ENCODE measurements at places on chromosomes 13 and 19.

- peak; percentile 86 for DNase-seq
These were observed at the start of gene ZNF473 for GRCh38 chr19:50025794-50026549. Gene ZNF473, plus strand, starts transcription at chr19:50026005. Its CDS starts 5,078 bp downstream, at chr19:50031083.

DNA sequence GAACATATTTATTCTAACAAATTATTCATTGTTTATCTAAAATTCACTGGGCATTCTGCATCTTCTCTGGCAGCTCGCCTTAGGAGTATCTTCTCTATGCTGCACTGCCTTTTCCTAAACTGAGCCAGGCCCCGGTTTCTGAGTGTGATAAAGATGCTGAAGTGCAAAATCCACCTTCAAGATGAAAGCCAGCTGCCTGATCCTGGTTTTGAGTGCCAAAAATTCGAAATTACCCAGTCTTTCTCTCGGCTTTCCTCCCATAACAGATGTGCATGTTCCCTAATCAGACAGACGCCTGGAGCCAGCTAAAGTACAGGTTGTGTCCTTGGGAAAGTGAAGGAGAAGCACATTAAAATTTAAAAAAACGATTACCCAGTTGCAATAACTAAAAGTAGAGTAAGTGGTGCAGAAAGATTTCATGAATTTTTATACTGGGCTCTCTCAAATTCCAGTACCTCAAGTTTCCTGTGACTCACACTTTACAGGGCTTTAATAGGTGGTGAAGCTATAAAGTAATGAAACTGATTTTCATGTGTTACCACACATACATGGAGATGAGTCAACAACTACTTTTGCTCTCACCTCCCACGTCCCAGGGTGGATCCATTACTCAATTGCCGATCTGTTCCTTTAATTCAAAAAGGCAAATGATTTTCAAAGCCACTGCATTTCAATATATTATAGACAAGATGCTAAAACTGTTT, 65.0 kb upstream of the GTF2F2 start:
- DNase-seq = peak; percentile 12

GRCh38 chr13:102441085-102441484, 39.2 kb upstream of the FGF14 start:
- no peak for DNase-seq

GRCh38 chr19:13121551-13122274, 3.6 kb downstream of the NACC1 start:
- DNase-seq = no peak

- DNase-seq = no peak
These were observed 172.2 kb downstream of the KCNRG start for GRCh38 chr13:50187352-50188029.

DNA sequence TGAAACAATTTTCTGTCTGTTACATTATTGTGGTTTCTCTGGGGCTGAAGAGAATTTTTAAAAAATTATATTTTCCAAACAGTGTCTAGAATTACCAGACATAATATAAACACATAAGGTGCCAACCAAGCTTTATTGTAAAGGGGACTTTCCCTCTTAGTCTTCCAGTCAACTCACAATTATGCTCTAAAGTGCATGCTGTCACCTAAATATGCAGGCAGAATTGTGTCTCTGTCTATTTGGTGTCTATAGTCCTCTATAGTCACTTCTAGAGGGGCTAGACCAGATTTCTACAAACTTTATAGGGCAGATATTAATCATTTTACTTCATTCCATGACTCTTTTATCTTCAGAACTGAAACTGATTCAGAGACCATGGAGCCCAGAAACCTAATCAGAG, 12.8 kb downstream of the ZNF254 start:
- DNase-seq = no peak

DNA sequence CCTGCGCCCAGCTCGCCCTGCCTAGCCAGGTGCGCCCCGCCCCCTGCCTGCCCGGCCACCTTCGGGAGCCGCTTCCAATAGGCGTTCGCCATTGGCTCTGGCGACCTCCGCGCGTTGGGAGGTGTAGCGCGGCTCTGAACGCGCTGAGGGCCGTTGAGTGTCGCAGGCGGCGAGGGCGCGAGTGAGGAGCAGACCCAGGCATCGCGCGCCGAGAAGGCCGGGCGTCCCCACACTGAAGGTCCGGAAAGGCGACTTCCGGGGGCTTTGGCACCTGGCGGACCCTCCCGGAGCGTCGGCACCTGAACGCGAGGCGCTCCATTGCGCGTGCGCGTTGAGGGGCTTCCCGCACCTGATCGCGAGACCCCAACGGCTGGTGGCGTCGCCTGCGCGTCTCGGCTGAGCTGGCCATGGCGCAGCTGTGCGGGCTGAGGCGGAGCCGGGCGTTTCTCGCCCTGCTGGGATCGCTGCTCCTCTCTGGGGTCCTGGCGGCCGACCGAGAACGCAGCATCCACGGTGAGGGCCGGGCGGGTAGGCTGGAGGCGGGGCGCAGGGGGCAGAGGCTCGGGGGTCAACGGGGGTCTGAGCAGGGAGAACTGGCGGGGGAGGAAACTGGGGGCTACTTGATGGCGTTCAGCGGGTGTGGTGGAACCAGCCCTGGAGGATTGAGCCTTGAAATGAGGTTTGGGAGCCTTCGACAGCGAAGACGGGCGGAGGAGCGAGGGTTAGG, at the start of gene SPINT2:
Gene SPINT2, plus strand, starts transcription at position 88 of the 727 bp plus-strand sequence. Its CDS starts 320 bp downstream, at position 408.
- peak; percentile 43 for DNase-seq

DNA sequence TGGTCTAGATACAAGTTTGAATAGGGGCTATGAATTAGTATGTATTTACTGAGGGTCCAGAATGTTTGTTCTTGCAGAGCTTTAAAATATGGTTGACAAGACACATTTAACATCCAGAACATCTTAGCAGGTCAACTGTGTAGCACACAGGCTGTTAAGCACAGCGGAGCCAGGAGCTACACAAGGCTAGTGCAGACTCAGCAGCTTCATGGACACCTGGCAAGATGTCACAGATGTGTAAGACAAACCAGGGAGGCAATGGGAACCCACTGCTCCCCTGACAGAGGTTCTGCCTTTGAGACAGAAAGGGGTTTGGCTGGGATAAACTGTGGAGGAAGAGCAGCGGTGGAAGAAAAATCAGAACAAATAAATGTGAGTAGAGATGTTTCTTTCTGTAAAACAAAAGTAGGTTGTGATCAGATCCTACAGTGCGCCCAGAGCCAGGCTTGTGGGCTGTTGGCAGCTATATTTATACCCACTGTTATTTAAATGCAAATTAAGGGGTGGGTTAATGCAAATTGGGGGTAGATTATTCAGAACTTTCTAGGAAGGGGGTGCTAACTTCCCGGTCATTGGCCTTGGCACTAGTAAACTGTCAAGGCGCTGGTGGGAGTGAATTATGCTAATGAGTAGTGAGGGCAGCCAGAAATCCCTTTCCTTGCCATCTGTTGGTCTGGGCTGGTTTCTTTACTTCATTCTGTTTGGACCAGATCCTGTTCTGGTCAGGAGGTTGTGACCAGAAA, 33.0 kb downstream of the MIPEP start:
- no peak for DNase-seq

- DNase-seq = no peak
These were observed 649.6 kb upstream of the ATXN8OS start for GRCh38 chr13:69458013-69458412.

DNA sequence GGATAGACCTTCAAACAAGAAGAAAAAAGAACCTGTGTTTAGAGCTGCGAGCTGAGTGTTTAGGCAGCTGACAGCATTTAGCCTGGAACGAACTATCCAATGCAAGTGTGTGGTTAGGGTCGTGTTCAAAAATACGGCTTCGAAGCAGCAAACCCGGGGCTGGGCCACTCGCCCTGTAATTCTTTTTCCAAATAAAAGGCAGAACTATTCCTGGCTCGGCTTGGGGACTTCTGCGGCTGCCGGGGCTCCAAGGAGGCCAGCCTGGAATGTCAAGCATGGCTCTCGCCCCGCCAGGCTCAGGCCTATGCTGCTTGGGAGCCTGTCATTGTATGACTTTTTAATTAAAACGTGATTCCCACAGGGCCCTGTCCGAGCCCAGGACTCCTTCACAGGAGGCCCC, 51.7 kb upstream of the KLF2 start:
- no peak for DNase-seq

- peak; percentile 73 for DNase-seq
These were observed 2.8 kb upstream of the CIRBP start for GRCh38 chr19:1266129-1266915.

- no peak for DNase-seq
These were observed 30.8 kb downstream of the USPL1 start for GRCh38 chr13:30648522-30649012.

- no peak for DNase-seq
These were observed 67.3 kb upstream of the KLF12 start for GRCh38 chr13:74201530-74201929.

GRCh38 chr13:111946214-111946613, 120.7 kb upstream of the SOX1 start:
- DNase-seq = no peak

- no peak for DNase-seq
These were observed 175.8 kb downstream of the DCT start for GRCh38 chr13:94303644-94304174.

- DNase-seq = no peak
These were observed 34.4 kb downstream of the AP1M1 start for GRCh38 chr19:16232127-16232526.

- no peak for DNase-seq
These were observed 6.6 kb downstream of the EFNB2 start for GRCh38 chr13:106528718-106529414.

GRCh38 chr13:108947551-108948030, 318.2 kb downstream of the MYO16 start:
- no peak for DNase-seq

GRCh38 chr19:45848922-45849321, 14.0 kb downstream of the SYMPK start:
- no peak for DNase-seq

GRCh38 chr13:52838433-52839107, 9.9 kb downstream of the PCDH8 start:
- DNase-seq = no peak

- DNase-seq = no peak
These were observed 163.4 kb upstream of the GPR12 start for GRCh38 chr13:26923824-26924605.

GRCh38 chr13:104975272-104975671, 1560.2 kb downstream of the EFNB2 start:
- no peak for DNase-seq

- no peak for DNase-seq
These were observed 25.7 kb downstream of the TFDP1 start for GRCh38 chr13:113610266-113610665.

- DNase-seq = no peak
These were observed 62.0 kb downstream of the XPO4 start for GRCh38 chr13:20840568-20840967.

DNA sequence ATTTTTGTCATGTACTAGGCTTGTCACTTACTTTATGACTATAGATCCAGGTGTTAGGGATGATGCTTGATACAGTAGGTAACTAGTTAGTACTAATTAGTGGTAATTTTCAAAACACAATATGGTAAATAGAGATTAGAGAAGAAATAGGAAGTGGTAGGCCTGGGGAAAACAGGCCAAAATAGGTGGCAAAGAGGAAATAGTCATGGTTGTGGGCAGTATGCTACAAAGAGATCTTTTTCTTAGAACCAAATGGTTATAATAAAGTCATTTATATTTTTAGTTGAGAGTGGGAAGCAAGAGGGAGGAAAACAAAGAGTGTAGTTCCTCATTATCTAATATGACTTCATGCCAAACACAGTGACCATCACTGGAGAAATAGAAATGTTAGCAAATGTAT, 9.1 kb upstream of the VWA8 start:
- DNase-seq = no peak

GRCh38 chr13:86840250-86841191, 830.6 kb upstream of the SLITRK5 start:
- DNase-seq = no peak

DNA sequence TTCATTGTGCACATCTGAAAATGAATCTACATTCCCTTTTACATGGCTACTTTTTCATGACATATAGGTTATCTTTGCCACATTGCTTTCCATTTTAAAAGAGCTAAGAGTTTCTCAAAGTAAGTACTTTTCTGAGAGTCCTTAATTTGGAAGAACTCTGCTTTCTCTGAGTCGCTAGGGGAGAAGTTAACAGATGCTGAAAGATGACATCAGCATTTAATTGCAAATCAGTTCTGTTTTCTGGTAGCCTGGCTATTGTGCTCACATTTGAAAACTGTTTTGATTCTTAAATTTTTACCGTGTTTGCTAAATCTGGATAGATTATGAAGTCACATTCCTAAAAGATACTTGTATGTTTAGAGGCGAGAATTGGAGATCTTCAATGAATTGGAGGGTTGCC, 107.7 kb upstream of the C1QTNF9B start:
- no peak for DNase-seq

DNA sequence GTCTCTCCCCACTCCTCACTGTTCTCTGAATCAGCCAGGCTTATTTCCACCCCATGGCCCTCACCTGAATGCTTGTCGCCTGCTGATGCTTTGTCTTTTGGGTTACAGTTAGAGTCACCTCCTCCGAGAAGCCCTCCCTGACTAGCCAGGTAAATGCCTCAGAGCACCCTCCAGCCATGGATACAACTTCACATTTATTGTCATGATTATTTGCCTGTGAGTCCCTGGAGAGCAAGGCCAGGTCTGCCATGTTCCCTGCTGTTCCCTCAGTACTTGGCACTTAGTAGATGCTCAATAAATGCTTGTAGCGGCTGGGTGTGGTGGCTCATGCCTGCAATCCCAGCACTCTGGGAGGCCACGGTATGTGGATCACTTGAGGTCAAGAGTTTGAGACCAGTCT, 3.7 kb upstream of the PDE4C start:
- DNase-seq = no peak

- DNase-seq = no peak
These were observed 4.2 kb downstream of the KLK3 start for GRCh38 chr19:50858886-50859285.

GRCh38 chr19:2148482-2149135, 2.8 kb downstream of the AP3D1 start:
- no peak for DNase-seq

- no peak for DNase-seq
These were observed 1140.3 kb upstream of the SLC10A2 start for GRCh38 chr13:104206450-104207044.

GRCh38 chr19:10653482-10653731, 739 bp upstream of the ILF3 start:
- no peak for DNase-seq

- DNase-seq = no peak
These were observed 18.8 kb downstream of the GAS6 start for GRCh38 chr13:113845055-113845454.

GRCh38 chr13:92823059-92823458, 403.5 kb upstream of the GPC6 start:
- no peak for DNase-seq

GRCh38 chr13:109126891-109127641, 497.7 kb downstream of the MYO16 start:
- no peak for DNase-seq

DNA sequence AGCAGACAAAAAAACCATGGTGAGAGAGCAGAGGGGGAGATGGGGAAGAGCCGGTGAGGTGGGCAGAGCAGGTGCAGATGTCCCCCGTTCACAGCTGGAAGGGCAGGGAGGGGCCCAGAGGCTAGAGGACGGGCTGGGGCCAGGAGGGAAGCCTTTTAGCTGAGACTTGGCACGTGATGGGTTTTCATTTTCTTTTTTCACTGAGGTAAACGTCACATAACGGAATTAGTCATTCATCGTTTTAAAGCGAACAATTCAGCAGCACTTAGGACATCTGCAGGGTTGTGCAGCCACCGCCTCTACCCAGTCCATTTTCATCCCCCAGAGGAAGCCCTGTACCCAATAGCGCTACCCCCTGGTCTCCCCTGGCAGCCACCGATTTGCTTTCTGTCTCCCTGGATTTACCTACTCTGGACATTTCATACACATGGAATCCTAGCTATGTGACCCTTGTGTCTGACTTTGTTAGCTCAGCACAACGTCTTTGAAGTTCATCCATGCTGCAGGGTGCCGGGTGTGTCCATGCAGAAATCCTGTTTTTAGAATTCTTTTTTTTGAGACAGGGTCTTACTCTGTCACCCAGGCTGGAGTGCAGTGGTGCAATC, 16.0 kb upstream of the EMC10 start:
- DNase-seq = no peak

- no peak for DNase-seq
These were observed 3.3 kb upstream of the RGL3 start for GRCh38 chr19:11422163-11423065.

Measured in activated CD4-positive, CD25-positive, alpha-beta regulatory T cell (primary cell).